ENCODE measurements at places on chromosomes 1 and 21.

GRCh38 chr1:116861137-116861536 lies 48.6 kb upstream of the PTGFRN start:
- DNase-seq: no peak

- no peak for DNase-seq
Observed at GRCh38 chr1:18182398-18183160, 75.0 kb downstream of the IGSF21 start.

DNA sequence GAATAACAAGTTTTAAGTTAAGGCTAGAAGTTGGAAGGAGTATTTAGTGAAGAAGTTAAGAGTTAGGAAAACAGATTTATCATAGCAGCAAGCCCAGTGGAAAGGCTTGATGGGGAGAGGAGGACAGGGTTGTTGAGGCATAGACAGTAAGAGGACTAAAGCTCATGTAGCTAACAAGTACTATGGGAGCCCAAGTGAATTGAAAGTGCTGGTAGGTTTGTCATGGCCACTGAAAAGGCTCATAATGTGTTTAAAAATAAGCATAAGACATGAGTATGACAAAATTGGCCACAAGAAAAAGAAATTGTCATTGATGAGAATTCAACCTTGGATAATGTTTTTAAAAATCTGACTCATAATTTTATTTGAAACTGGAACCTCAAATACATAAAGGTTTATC lies 49.2 kb upstream of the CRB1 start:
- no peak for DNase-seq

DNA sequence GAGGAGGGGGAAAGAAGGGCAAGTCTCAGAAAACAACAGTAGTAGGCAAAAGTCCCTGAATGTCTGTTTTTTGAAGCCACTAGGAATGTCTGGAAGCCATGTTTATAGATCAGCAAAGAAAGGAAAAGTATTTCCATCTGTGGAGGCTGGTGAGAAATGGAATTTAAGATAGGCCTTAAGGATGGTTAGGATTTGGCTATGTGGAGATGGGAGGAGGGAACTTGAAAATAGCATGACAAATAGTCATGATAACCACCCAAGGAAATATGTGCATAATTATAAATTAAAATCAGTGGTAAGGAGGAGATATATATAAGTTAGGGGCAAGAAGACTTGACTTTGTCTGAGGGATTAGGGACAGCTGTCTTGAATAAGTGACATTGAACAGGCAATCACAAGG lies 33.8 kb upstream of the FGGY start:
- DNase-seq: no peak

DNA sequence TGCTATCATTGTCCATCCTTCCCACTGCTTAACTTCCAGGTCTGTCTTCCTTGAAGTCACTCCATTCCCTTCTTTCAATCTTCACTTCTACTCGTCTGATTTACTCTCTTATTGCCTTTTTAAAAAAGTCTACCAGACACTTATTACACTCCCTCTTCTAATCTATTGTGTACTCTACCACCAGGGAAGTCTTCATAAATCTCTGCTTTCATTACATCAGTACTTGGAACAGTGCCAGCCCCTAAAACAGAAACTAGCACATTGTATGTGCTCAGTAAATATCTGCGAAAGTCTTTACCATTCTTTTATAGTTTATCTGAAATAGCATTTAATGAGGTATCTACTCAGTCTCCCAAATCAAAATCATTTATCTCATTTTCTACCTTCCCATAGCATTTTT lies 236.4 kb downstream of the USH2A start:
- no peak for DNase-seq

GRCh38 chr1:168335500-168335899 lies 54.8 kb downstream of the TBX19 start:
- DNase-seq: no peak

DNA sequence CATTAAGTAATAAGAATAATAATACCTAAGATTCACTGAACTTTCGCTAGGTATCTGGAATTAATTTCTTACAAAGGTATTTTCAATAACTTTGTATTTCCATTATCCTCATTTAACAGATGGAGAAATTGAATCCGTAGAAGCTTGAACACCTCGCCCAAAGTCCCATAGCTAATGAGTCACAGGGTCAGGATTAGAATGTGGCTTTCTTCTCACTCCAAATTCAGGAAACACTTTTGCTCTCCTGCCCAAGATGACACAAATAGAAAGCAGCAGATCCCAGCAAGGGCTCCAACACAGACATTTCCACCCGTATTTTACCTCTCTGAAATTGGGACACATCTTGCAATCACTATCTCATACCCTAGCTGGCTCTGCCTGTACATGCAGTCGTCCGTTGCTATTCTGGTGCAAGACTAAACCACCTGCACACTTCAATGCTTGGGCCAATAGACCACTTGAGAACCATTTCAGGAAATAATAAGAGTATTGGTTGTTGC lies 125.9 kb upstream of the GREM2 start:
- DNase-seq: no peak

DNA sequence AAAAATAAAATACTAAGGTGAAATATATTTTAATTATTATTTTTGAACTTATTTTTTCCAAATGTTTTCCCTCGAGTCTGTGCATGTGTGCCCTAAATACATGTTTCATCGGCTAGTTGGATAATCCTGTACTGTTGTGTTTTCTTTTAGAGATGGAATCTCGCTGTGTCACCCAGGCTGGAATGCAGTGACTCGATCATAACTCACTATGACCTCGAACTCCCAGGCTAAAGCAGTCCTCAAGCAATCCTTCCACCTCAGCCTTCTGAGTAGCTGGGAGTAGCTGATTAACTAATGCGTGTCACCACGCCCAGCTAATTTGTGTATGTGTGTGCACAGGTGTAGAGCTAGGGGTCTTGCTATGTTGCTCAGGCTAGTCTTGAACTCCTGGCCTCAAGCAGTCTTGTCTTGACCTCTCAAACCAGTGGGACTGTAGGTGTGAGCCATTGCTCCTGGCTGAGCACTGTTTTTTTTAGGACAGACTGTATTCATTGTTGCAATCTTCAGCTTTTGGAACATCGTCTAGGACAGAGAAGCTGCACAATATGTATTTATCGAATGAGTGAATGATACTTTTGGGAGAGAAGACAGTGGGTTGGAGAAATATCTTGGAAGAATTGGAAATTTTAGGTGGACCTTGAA lies 4.8 kb upstream of the TMCO1 start:
- DNase-seq: no peak

GRCh38 chr1:30919025-30919881 lies 10.7 kb upstream of the SDC3 start:
- no peak for DNase-seq

DNA sequence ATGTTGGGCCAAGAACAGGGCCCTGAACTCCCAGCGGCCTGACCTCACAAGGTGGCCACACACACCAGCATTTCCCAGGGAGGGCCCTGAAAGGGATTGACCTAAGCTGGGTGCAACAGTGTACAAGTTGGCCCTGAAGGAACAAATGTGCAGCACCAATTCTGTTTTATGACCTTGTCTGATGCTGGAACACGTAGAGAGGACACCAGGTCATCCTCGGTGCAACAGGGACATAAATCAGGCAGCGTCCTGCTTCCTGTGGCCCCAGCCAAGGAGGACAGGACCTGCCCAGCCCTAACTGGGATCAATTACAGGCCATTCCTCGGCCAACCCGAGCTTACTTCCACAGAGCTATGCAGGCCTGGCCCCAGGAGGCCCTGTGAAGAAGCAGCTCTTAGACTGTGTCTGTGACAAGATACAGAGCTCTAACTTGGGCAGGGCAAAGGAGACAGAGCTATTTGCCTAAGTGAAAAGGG lies 12.8 kb upstream of the PHC2 start:
- DNase-seq: no peak

GRCh38 chr21:25759573-25759972 lies 24.8 kb downstream of the GABPA start:
- DNase-seq: no peak

All from activated T-cell treated with anti-CD3 and anti-CD28 coated beads, Interleukin-2, amount 50 U/mL, for 4 hours (primary cell).